ENCODE measurements at places on chromosomes 12 and 14.

DNA sequence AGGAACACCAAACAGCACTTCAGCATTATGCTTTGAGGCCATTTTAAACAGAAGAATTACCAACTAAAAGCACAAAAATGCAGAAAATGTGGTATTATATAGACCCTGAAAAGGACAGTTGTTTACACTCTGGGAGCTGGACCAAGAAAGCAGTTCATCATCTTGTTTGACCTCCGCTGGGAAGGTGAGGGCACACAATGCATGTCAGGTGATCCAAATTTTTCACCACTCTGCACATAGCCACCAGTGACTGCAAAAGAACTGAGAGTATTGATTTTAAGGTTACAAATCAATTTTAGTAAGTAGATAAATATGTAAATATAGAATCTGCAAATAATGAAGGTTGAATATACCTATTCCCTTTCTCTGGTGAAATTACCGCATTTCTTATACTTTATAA is 119.6 kb downstream of the SLC16A7 start:
- DNase-seq = no peak

DNA sequence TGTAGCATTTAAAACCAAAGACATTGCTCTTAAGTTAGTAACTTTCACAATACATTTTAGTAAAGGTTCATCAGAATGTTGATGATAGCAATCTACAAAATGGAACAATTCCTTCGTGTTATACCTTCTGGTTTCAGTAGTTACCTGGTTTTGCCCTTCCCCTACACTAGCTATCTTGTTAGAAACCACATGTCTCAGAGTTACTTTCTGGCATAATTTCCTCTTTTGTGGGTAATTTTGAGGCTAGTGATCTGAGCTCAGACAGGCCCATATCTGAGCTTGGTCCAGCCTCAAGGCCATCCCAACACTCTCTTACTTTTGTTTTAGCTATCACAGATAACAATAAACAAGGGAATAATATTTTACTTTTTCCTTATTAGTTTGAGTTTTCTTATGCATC is 196.9 kb downstream of the KITLG start:
- no peak for DNase-seq

GRCh38 chr12:81627336-81628189 is 131.6 kb downstream of the PPFIA2 start:
- peak; percentile 11 for DNase-seq

- DNase-seq = no peak
These were observed 105.5 kb downstream of the SYT1 start for GRCh38 chr12:78970041-78970440.

DNA sequence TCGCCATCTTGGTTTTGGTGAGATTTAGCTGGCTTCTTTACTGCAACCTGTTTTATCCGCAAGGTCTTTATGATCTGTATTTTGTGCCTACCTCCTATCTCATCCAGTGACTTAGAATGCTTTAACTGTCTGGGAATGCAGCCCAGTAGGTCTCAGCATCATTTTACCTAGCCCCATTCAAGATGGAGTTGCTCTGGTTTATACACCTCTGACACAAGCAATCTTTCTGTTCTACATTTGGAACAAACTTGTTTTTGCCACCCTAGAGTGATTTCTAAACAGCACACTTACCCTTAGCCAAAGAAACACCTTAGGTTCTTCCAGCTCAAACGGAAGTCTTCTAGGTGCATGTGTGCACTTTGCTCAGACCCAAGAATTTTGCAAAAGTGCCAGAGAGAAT is 122.3 kb downstream of the CCDC60 start:
- no peak for DNase-seq

GRCh38 chr12:53788892-53789291 is 37.1 kb upstream of the CISTR start:
- DNase-seq = no peak

DNA sequence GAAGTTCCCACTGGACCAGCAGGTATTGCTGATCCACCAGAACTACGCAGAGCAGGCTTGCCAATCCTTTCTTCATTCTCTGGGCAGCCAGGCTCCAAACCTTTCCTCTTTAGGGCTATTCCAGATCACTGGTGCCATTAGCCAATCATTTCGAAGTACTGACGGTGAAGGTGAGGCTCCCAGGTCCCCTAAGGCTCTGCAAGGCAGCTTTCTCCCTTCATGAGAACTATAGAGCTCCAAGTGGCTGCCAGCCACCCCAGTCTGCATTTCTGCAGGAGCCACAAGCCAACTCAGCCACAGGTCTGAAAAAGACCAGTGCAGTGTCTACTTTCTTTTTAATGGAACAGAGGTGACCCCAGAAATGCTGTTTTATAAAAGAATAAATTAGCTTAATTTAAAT is 48.7 kb downstream of the RAB35 start:
- no peak for DNase-seq

DNA sequence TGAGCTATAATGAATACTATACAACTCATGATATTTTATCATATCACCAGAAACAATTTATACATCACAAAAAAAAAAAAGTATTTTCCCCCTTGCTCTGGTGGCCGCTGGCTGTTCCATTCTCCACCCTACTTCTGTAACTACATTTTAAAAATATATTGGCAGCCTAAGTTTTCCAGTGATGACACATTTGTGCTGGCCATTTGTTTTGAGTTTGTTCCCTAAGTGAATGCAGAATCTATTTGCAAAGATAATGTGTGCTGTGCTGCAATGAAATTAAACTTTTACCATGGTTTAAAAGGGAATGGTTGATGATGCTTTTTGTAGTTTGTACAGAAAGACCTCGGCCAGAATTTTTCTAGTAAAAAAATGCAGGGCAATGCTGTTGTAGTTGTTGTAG is 1092.8 kb downstream of the TMTC2 start:
- DNase-seq = no peak

DNA sequence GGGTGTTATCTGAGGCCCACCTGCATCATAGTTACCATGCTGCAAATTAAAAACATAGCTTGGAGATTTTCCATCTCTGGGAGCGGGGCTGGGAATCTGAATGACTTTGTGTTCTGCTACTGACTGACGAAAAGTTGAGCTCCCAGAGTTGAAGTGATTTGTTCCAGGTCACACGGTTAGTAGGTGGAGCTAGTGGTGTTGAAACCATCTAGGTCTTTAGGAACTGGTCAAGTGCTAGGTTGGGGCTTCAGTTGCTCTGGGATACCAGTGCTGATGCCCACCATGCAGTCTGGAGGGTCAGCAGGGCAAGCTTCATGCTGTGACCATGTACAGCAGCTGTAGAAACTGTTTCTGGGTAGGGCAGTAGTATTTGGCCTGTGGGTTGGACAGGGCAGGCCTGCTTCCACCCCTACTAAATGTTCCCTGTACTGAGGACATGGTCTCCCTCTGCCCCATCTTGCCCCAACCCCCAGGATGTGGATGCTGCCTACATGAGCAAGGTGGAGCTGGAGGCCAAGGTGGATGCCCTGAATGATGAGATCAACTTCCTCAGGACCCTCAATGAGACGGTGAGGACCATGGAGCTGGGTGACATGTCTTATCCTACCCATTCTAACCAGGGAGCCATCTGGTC is 5.3 kb downstream of the KRT7 start:
- no peak for DNase-seq
